Heart right ventricle (tissue), 16 donors: ENCODE measurements at places on chromosomes 2 and 18. TPM values are rescaled to one million over a fixed set of nuclear protein-coding genes. Genes with fewer than 3 reads are reported as not detected.

LCT gene
- not detected for total RNA-seq

DNA sequence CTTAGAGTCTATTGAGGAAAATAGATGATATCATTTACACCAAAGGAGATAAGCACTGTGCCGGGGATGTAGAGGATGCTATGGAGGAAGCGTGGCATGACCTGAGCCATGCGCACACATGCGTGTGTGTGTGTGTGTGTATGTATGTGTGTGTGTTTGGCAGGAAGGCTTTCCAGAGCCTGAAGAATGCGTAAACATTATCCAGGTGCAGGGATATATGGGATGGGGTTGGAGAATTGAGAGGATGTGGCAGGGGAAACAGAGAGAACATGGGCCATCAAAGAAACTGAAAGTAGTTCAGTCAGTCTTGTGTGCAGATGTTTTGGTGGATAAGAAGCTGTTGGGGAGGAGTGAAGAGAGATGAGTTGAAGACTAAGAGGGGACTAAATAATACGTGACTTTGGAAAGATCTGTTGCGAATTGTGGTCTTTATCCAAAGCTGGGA, 9.3 kb upstream of the STAT1 start:
- no peak overlapping the region for H3K27ac ChIP-seq
- H3K27me3 ChIP-seq = no peaks in the 10 kb centered on the region
- DNase-seq = no peak
- peaks cover 3% of the 10 kb centered on the region for H3K4me1 ChIP-seq
- H3K4me3 ChIP-seq = no peak overlapping the region

- no peak overlapping the region for H3K27ac ChIP-seq
- no peaks in the 10 kb centered on the region for H3K36me3 ChIP-seq
- H3K4me1 ChIP-seq = no peaks in the 10 kb centered on the region
These were observed 23.6 kb downstream of the ANKRD44 start for GRCh38 chr2:197286805-197287595.

DNA sequence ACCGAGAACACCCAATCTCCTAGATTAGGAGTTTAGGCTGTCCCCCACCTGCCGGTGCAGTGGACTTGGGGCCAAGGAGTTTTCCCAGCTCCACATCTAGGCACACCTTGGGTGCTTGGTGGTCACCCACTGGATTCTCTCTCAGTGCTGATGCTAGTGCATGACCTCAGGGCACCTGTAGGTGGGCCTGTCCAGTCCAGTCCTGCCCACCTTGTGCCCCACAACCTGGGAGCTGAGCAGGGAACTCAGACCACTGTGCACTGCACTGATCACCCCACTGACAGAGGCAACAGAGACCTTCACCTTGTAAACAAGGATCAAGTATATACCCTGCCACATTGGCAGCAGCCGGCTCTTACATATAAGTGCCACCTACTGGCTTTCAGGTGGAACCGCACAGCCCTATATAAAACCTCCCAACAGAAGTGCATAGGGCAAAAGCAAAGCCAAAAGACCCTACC, 12.7 kb upstream of the CDH19 start:
- no peak overlapping the region for H3K4me3 ChIP-seq
- no peak for DNase-seq
- no peak overlapping the region for H3K27ac ChIP-seq
- no peaks in the 10 kb centered on the region for H3K36me3 ChIP-seq

MYL1 gene
- total RNA-seq = not detected

CYP1B1 gene
- total RNA-seq = 31.7 TPM

DNA sequence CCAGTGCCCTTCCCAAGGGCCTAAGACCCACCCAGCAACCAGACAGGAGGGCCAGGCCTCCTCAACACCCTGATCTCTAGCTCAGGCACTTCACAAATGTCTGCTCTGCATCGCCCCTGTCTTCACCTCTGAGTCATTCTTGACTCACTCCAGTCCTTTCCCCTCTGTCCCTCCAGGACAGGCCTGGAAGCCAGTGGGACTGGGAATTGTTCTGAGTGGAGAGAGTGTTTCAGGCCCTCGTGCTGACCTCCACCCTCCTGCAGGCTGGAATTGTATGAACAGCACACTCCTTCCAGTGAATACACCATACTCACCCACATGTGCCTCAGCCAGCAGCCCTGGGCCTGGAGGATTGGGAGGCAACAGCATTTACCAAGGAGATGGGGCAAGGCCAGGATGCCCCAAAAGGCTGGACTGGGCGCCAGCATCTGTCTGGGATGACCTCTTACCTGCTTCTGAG, 304.2 kb downstream of the CYP26B1 start:
- DNase-seq = no peak
- peaks cover 15% of the 10 kb centered on the region for H3K4me1 ChIP-seq
- H3K27ac ChIP-seq = no peak overlapping the region
- H3K4me3 ChIP-seq = no peak overlapping the region
- no peaks in the 10 kb centered on the region for H3K36me3 ChIP-seq
- H3K27me3 ChIP-seq = no peaks in the 10 kb centered on the region

DNA sequence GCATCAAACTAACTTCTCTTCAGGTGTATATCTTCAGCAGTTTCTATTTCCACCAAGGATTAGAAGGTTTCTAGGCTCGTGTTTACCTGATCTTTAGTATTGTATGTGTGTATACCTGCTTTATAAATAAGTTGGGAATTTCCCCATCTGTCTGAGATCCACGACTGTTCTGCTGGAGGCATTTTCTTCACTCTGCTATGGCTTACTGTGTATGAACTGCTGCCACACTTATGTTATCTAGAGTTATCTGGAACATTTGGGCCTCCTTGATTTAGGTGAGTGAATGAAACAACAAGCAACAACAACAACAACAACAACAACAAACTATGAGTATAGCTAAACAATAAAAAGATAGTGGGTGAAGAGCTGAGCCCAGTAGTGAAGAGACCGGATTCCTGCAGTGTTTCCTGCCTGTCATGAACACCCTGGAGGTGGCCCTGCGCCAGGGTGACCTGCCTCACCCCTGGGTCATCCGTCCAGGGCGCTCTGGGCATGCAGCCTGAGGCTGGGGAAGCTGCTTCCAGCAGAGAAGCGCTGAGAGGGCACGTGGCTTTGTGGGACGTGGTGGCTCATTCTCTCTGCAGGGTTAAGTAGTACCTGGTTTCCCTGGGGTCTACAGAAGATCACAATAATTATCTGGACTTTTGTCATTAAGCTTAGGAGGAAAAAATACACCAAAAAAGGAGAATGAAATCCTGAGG, 56.1 kb upstream of the GATA6 start:
- no peak overlapping the region for H3K4me3 ChIP-seq
- no peaks in the 10 kb centered on the region for H3K36me3 ChIP-seq
- DNase-seq = peak; percentile 81
- no peaks in the 10 kb centered on the region for H3K27me3 ChIP-seq

DNA sequence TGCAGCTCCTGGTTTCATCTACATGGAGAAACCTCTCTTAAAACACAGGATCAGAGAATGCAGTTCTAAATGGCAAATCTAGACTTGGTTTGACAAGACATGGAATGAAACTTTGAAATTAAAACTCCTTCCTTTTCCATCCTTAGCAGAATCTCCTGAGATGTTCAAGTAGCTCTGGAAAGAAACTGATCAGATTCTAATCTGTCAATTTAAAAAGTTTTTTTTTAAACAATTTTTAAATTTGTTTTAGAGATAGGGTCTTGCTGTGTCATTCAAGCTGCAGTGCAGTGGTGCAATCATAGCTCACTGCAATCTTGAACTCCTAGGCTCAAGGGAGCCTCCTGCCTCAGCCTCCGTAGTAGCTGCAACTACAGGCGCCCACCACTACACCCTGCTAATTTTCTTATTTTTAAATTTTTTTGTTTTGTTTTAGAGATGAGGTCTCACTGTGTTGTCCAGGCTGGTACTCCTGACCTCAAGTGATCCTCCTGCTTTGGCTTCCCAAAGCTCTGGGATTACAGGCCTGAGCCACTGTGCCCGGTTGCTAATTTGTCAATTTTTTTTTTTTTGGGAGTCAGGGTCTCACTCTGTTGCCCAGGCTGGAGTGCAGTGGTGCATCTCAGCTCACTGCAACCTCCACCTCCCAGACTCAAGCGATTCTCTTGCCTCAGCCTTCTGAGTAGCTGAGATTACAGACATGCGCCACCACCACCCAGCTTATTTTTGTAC, 216.7 kb downstream of the TGIF1 start:
- DNase-seq = no peak
- peaks cover 13% of the 10 kb centered on the region for H3K4me1 ChIP-seq
- no peaks in the 10 kb centered on the region for H3K27me3 ChIP-seq
- no peak overlapping the region for H3K27ac ChIP-seq

APLF gene
- 6.5 TPM for total RNA-seq

- H3K27ac ChIP-seq = no peak overlapping the region
- H3K27me3 ChIP-seq = no peaks in the 10 kb centered on the region
- no peak overlapping the region for H3K4me3 ChIP-seq
- H3K36me3 ChIP-seq = no peaks in the 10 kb centered on the region
These were observed 959.4 kb upstream of the GYPC start for GRCh38 chr2:125696560-125696959.

SF3B6 gene
- 57.6 TPM for total RNA-seq

NGEF gene
- total RNA-seq = 0.62 TPM

CHRNG gene
- not detected for total RNA-seq

CCDC150 gene
- total RNA-seq = 3.8 TPM

CNTNAP5 gene
- not detected for total RNA-seq

DNA sequence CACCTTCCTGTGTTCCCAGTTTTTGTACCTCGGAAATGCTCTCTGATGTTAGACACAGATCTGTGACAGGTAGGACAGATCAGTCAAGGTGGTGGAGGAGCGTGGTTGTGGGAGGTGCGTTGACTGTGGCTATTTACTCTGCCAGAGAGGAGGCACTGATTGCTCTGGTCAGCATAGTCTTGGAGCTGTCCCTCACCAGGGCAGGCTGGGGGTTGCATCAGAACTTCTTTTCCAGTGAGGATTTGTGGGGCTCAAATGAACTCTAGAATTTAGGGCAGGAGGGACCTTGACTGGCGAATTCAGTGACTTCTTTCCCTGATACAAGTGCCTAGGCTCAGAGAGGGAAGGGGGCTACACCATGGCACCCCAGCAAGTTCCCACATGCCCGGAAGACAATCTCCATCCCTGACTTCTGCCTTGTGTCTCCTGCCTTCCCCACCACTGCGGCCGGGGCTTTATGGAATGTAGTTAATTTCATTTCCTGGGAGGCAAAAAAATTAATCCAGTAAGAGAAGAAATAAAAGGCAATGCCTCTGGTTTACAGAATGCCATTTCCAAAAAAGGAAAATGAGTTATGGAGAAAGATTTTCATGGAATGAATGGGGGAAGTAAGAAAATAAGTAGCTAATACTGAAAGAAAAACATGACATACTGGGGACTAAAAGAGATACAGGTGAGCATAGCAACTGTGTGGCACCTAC, 26.1 kb downstream of the NIFK start:
- no peaks in the 10 kb centered on the region for H3K36me3 ChIP-seq
- no peak overlapping the region for H3K4me3 ChIP-seq
- H3K4me1 ChIP-seq = no peaks in the 10 kb centered on the region
- H3K27me3 ChIP-seq = no peaks in the 10 kb centered on the region
- DNase-seq = no peak

SYT4 gene
- not detected for total RNA-seq

NT5DC4 gene
- total RNA-seq = not detected

ONECUT2 gene
- total RNA-seq = 0.05 TPM

- no peaks in the 10 kb centered on the region for H3K36me3 ChIP-seq
- H3K27me3 ChIP-seq = no peaks in the 10 kb centered on the region
- DNase-seq = peak; percentile 23
- peaks cover 51% of the 10 kb centered on the region for H3K4me1 ChIP-seq
These were observed 186.8 kb downstream of the LTBP1 start for GRCh38 chr2:33133454-33133952.

LIMS3 gene
- 4.9 TPM for total RNA-seq

CFAP221 gene
- 0.69 TPM for total RNA-seq

GRCh38 chr18:50117863-50118262, 77.1 kb downstream of the MYO5B start:
- no peaks in the 10 kb centered on the region for H3K4me1 ChIP-seq
- H3K4me3 ChIP-seq = no peak overlapping the region
- peaks cover 24% of the 10 kb centered on the region for H3K27me3 ChIP-seq
- no peak for DNase-seq
- no peaks in the 10 kb centered on the region for H3K36me3 ChIP-seq
- H3K27ac ChIP-seq = no peak overlapping the region

GALNT14 gene
- 0.76 TPM for total RNA-seq

DNA sequence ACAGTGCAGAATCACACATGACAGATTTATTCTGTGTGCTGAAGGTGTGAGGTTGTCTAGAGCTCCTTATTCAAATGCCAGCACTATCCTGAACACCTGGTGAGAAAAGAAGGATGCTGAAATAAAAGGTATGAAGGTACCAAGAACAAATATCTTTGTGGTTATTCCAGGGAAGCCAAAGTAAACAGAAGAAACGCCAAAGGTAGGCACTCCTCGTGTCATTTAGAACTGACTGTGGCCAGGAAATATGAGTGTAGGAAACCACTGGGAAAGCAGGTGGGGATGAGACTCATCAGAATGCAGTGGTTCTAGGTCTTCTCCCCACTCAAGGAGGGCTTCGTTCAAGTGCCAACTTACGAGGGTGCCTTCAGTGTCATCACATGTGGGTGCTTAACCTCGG, 80.8 kb downstream of the KIF5C start:
- H3K36me3 ChIP-seq = no peaks in the 10 kb centered on the region
- DNase-seq = no peak
- H3K4me3 ChIP-seq = no peak overlapping the region
- no peaks in the 10 kb centered on the region for H3K27me3 ChIP-seq
- H3K27ac ChIP-seq = no peak overlapping the region

DNA sequence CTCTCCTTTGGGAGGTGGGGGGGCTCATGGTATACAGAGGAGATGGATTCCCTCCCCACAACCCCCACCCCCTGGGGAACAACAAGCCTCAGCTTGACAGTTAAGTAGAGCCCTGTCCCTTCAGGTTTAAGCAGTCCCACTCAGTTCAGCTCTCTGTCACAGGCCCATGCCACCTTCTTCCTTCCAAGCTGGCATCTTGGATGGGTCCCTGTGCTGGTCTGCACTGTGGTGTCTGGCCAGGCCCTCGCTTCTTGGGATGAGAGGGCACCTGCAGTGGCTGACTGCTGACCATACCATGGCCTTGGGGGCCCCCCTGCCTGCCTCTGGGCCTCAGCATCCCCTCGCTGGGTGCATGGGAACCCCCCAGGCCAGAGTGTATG, 20.4 kb upstream of the GPR17 start:
- H3K36me3 ChIP-seq = no peaks in the 10 kb centered on the region
- no peak overlapping the region for H3K27ac ChIP-seq
- no peak overlapping the region for H3K4me3 ChIP-seq
- H3K27me3 ChIP-seq = no peaks in the 10 kb centered on the region

SPATA3 gene
- not detected for total RNA-seq

GRCh38 chr2:168895771-168896170, 5.3 kb upstream of the G6PC2 start:
- H3K27me3 ChIP-seq = no peaks in the 10 kb centered on the region
- DNase-seq = no peak
- H3K4me3 ChIP-seq = no peak overlapping the region
- no peaks in the 10 kb centered on the region for H3K36me3 ChIP-seq

DNA sequence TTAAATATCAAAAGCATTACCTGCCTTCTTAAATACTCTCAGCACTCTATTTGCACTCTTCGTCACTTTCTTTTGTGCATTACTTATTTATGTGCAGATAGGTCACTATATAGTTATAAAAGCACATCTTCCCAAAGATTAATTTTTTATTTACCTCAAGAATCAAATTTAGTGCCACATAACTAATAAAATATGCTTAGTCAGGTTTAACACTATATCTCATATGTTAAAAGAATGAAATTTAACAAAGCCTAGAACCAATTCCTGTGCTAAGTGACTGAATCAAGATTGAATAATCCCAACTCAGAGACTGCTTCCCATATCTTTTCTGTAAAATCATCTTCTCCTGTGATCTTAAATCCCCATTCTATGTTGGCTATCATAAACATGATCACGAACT, 957.5 kb upstream of the NXPH2 start:
- no peaks in the 10 kb centered on the region for H3K36me3 ChIP-seq
- no peaks in the 10 kb centered on the region for H3K4me1 ChIP-seq
- DNase-seq = no peak
- no peak overlapping the region for H3K4me3 ChIP-seq
- no peak overlapping the region for H3K27ac ChIP-seq
- no peaks in the 10 kb centered on the region for H3K27me3 ChIP-seq

ORC2 gene
- total RNA-seq = 21.5 TPM

ANKRD29 gene
- 8.5 TPM for total RNA-seq

PLCD4 gene
- total RNA-seq = 1.2 TPM
